ENCODE measurements at places on chromosomes 3 and 15.
A peak's percentile ranks its signal among the peaks of the same experiment; 100 is the strongest.

DNA sequence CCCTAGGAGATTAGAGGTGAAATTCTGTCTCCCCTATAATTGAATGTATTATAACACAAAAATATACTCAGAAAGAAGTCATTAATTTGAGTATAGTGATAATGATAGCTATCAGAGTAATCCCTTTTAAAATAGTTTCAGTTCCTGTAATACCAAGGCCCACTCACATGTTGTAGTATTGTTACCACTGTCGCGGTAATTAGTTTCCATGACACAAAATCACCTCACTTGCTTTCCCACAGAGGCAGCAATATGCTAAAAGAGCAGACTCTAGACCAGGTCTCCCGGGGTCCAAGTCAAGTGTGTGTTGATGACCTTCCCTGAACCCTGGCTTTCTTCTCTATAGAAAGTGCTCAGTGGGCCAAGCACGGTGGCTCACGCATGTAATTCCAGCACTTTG, 39.5 kb upstream of the NSMCE3 start:
- no peak overlapping the region for H3K27ac ChIP-seq
- no peak for DNase-seq
- H3K27me3 ChIP-seq, result peaks cover 7% of the 10 kb centered on the region
- H3K4me1 ChIP-seq, result no peaks in the 10 kb centered on the region
- no peaks in the 10 kb centered on the region for H3K36me3 ChIP-seq

- peaks cover 37% of the 10 kb centered on the region for H3K36me3 ChIP-seq
- DNase-seq, result peak; percentile 42
- peaks cover 86% of the 10 kb centered on the region for H3K4me1 ChIP-seq
- H3K27ac ChIP-seq, result peak overlapping the region; percentile 66
Observed at GRCh38 chr3:9121366-9122001, 128.0 kb downstream of the SRGAP3 start.

GRCh38 chr15:29571792-29572431, 250.4 kb downstream of the TJP1 start:
- H3K27me3 ChIP-seq, result peaks cover 68% of the 10 kb centered on the region
- DNase-seq, result no peak
- peaks cover 18% of the 10 kb centered on the region for H3K4me1 ChIP-seq
- no peak overlapping the region for H3K27ac ChIP-seq

- no peak overlapping the region for H3K27ac ChIP-seq
- no peaks in the 10 kb centered on the region for H3K4me1 ChIP-seq
- peak; percentile 56 for DNase-seq
- no peaks in the 10 kb centered on the region for H3K36me3 ChIP-seq
- H3K27me3 ChIP-seq, result peaks cover 9% of the 10 kb centered on the region
- H3K4me3 ChIP-seq, result no peak overlapping the region
Observed at GRCh38 chr3:138479438-138479863, 45.0 kb downstream of the ESYT3 start.

GRCh38 chr3:155293516-155293915, at the start of gene STRIT1:
TSS of gene STRIT1 (minus strand) at chr3:155293683.
- H3K4me1 ChIP-seq, result no peaks in the 10 kb centered on the region
- no peaks in the 10 kb centered on the region for H3K27me3 ChIP-seq
- DNase-seq, result no peak
- H3K36me3 ChIP-seq, result peaks cover 9% of the 10 kb centered on the region
- no peak within 1 kb of the TSS for H3K4me3 ChIP-seq

DNA sequence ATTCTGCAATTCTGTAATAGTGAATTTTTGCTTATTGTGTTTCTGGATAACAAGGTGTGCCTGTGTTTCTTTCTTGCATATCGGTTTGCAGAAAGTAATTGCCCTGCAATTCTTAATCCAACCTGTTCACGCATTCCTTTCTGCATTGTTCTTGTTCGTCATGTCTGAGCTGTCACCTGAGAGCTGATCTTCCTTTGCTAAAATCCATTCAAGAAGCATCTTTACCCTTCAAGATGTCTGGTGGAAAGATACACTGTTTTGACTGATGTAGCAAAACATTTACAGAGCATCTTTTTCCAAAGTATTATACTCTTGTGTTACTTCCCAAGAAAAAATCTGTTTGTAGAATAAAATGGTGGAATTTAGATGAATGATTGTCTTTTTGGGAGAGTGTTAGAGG, 159.0 kb upstream of the WNT5A start:
- no peak overlapping the region for H3K27ac ChIP-seq
- H3K4me3 ChIP-seq, result no peak overlapping the region
- peaks cover 6% of the 10 kb centered on the region for H3K27me3 ChIP-seq
- H3K4me1 ChIP-seq, result peaks cover 31% of the 10 kb centered on the region
- no peaks in the 10 kb centered on the region for H3K36me3 ChIP-seq

- no peak overlapping the region for H3K4me3 ChIP-seq
- no peak overlapping the region for H3K27ac ChIP-seq
- no peaks in the 10 kb centered on the region for H3K36me3 ChIP-seq
- DNase-seq, result no peak
- peaks cover 6% of the 10 kb centered on the region for H3K4me1 ChIP-seq
- H3K27me3 ChIP-seq, result peaks cover 36% of the 10 kb centered on the region
Observed at GRCh38 chr3:44529927-44530326, 25.1 kb upstream of the ZKSCAN7 start.

DNA sequence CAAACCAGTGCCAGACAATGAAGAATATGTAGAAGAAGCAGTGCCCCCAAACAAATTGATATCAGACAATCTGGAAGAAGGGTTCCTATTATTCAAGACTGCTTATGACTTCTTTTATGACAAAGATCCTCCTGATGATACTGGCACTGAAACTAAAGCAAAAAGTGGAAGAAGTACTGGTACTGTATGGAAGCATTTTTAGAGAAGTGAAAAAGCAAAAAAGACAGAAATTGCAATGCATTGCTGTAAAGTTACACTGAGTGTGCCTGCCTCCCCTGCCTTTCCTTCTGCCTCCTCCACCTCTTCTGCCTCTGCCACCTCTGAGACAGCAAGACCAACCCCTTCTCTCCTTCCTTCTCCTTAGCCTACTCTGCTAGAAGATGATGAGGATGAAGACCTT, 167.6 kb downstream of the PLCL2 start:
- no peak overlapping the region for H3K4me3 ChIP-seq
- no peak for DNase-seq
- H3K27me3 ChIP-seq, result no peaks in the 10 kb centered on the region
- H3K27ac ChIP-seq, result no peak overlapping the region

DNA sequence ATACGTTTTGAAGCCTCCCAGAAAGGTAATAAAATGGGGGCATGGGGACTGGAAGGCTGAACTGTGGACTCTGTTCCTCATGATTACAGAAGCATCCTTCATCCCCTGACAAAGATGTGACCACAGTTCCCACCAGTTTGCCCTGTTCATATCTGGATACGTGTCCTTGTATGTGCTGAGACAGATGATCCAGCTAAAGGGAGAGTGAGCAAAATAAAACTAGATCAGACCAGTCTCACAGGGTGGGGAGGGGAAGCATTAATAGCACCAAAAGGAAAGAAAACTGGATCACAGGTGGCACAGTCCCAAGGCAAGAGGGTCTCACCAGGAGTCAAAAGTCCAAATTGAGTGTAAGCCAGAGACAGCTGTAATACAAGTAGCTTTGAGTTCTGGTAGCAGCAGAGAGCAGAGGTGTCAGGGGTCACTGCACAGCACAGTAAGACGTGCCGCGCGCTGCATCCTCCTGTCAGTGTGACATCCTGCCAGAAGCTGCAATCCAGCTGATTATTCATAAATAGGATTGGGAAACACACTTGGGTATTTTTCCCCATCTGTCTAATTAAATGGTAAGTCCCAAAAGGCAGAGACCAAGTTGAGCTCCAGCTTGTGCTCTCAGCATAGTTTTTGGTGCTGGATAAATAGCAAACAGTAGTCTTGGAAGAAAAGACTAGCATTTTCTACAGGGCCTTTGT, 560.0 kb upstream of the CFAP20DC start:
- peak; percentile 50 for DNase-seq
- H3K4me3 ChIP-seq, result no peak overlapping the region
- H3K4me1 ChIP-seq, result peaks cover 64% of the 10 kb centered on the region
- H3K27me3 ChIP-seq, result no peaks in the 10 kb centered on the region

GRCh38 chr3:113287803-113288648, 76.7 kb downstream of the BOC start:
- H3K4me3 ChIP-seq, result no peak overlapping the region
- H3K4me1 ChIP-seq, result peaks cover 73% of the 10 kb centered on the region
- peaks cover 8% of the 10 kb centered on the region for H3K27me3 ChIP-seq
- peak; percentile 72 for DNase-seq

DNA sequence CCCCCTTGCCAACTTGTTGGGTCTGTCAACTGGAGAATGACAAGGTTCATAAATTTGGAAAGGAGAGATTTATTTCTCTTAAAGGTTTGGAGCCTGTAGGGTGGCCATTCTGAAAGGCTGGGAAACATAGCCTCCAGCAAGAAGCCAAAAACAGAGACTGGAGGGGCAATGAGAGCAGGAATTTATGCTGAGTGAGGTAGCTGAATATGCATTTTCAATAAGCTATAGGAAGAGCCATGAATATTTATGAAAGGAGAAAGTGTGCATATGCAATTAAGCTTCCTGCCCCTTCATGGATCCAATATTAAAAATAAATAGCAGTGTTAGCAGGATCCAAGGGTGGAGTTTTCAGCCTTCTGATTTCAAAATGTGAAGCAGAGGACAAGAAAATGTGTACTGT, 306.1 kb upstream of the LRRC3B start:
- no peak for DNase-seq
- no peak overlapping the region for H3K4me3 ChIP-seq
- H3K4me1 ChIP-seq, result no peaks in the 10 kb centered on the region
- peaks cover 4% of the 10 kb centered on the region for H3K27me3 ChIP-seq
- H3K27ac ChIP-seq, result no peak overlapping the region

DNA sequence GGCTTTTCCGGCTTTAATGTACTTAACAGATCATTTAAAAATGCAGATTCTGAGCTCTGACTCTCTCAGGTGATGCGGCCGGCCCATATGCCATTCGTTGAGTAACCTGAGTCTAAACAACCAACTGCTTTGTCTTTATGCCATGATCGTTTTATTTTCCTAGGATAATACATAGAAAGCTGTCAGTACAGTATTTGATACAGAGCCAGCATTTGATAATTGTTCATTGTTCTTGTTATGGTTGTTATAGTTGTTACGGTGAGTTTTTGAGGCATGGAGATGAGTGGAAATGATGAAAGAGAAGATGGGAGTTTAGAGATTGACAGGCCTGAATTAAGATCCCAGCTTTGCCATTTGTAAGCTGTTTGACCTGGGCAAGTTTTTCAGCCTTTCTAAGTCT, 40.0 kb downstream of the TMEM45A start:
- no peak for DNase-seq
- H3K27me3 ChIP-seq, result no peaks in the 10 kb centered on the region
- no peaks in the 10 kb centered on the region for H3K4me1 ChIP-seq
- H3K27ac ChIP-seq, result peak overlapping the region; percentile 7
- peaks cover 11% of the 10 kb centered on the region for H3K36me3 ChIP-seq
- H3K4me3 ChIP-seq, result no peak overlapping the region

DNA sequence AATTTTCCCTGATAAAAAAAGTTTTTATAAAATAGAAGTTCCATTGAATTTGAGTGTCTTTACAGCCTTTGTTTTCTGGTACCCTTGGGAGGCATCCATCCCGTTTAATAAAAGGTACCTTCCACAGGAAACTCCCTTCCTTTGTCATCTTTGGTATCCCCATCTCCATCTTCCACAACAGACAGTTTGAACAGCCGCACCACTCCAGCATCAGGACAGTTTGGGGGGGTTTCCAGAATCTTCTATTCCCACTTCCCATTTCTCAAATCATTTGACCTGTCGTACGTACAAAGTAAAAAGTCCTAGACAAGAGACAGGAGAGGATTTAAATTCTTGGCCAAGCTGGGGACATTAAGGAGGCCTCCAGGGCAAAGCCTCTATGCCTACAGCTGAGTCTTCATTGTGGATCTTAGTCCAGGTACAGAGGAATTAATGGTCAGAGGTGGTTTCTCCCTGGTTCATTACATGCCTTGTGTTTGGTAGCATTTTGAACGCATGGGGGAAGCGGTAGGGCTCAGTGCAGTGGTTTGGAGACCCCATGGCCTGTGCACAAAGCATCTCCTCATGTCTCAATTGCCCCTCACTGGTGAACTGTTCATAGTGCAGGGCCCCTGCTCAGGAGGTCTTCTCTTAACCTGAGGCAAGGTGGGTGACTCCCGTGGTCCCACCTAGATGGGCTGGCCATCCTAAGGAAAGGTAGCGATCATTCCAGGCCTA, 19.4 kb upstream of the BCL2A1 start:
- H3K36me3 ChIP-seq, result no peaks in the 10 kb centered on the region
- peaks cover 13% of the 10 kb centered on the region for H3K4me1 ChIP-seq
- H3K4me3 ChIP-seq, result no peak overlapping the region
- no peak overlapping the region for H3K27ac ChIP-seq
- peaks cover 6% of the 10 kb centered on the region for H3K27me3 ChIP-seq

DNA sequence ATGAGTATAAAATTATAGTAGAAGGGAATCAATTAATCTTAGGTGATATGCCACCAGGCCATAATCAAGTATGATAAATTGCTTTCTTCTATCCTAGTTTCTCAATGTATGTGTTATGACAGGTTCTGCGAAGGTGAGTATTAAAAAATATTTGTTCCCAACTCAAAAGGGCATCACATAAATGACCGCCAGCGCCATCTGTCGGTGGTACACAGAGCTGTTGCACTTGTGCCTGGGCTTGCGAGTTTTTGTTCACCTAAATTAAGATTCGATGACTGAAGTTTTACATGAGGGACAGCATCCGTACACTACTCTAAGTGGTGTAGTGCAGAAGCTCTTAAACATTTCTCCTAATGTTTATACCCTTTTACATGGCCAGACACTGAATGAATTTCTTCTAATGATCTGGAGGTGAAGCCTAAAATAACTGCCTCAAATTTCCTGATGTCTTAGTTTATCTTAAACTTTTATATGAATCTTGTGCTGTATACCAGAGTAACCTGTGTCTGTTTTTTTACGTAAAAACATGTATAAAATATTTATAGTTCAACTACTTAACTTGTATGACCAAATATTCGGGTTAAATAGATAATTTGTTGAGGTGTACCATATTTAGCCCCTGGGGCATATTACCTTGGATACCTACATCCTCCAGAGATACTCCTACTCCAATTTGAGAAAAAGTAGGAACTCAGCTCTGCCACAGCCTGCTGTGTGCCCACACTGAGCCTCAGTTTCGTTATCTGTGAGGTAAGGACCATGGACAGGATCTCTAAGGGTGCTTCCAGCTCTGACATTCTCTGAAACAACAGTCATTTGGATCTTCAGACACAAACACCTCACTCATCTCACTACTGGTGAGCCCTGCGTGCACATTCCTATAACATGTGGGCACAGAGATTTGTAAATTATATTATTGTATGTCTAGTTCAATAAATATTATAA, 365.6 kb downstream of the MAGI1 start:
- DNase-seq, result peak; percentile 69
- H3K4me3 ChIP-seq, result no peak overlapping the region
- no peak overlapping the region for H3K27ac ChIP-seq
- H3K4me1 ChIP-seq, result peaks cover 23% of the 10 kb centered on the region

DNA sequence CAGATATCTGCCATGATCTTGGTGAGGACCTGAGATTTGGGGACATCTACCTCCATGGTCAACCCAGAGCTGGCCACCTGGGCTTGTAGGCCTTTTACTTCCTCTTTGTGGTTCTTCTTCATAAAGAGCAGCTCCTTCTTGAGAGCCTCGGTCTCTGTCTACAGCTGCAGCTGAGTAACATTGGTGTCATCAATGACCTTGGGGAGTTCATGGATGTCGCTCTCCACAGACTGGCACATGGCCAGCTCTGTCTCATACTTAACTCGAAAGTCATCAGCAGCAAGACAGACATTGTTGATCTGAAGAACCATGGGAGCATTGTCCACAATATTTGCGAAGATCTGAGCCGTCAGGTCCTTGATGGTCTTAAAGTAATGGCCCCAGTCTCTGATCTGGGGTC, 15.7 kb upstream of the RASA2 start:
- H3K27me3 ChIP-seq, result peaks cover 9% of the 10 kb centered on the region
- no peaks in the 10 kb centered on the region for H3K4me1 ChIP-seq
- H3K4me3 ChIP-seq, result no peak overlapping the region

- DNase-seq, result no peak
- no peak overlapping the region for H3K4me3 ChIP-seq
- H3K27ac ChIP-seq, result no peak overlapping the region
- no peaks in the 10 kb centered on the region for H3K27me3 ChIP-seq
- peaks cover 5% of the 10 kb centered on the region for H3K36me3 ChIP-seq
Observed at GRCh38 chr3:160490166-160490565, 40.6 kb upstream of the TRIM59 start.
